ENCODE measurements at places on chromosomes 12 and 14. TPM values are rescaled to one million over a fixed set of nuclear protein-coding genes. Genes with fewer than 3 reads are reported as not detected.

FGF6 gene
- polyA plus RNA-seq = not detected

DNA sequence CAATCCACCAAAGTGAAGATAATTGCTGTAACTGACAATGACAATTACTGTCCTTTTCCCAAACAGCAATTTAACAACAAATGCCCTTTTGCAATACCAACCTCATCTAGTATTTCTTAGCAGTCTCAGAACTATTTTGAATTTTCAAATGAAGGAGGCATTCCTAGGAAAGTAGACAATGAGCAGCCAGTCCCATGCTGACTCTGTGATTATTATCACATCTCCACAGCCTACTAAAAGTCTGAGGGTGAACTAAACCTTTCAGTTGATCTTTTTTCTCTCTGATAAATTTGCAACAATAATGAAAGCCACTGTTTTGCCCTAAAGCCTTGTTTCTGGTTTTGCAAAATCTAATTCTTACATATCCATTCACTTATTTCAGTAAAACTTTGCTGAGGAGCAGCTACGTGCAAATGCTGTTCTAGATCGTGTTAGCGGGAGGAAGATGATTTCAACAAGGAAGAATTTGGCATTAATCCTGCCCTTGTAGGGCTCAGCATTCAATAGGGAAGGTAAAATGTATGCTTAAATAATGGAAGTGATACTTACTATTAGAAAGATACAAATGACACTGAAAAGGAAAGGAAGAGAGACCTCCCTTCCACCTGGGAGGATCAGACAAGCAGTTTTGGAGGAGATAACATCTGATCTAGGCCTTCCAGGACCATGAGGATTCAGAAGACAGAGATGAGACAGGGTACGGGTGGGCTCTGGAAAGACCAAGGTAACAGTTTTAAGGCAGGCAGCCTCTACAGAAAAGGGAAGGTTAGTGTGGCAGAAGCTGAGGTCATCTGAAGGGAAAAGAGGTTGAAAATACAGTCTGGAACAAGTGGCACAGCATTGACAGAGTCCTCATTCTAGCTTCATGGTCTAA is 47.4 kb downstream of the SLC38A1 start:
- no peak for DNase-seq

SLC41A2 gene
- 25.7 TPM for polyA plus RNA-seq

TMEM233 gene
- 0.05 TPM for polyA plus RNA-seq

BORCS5 gene
- 7.3 TPM for polyA plus RNA-seq

DNA sequence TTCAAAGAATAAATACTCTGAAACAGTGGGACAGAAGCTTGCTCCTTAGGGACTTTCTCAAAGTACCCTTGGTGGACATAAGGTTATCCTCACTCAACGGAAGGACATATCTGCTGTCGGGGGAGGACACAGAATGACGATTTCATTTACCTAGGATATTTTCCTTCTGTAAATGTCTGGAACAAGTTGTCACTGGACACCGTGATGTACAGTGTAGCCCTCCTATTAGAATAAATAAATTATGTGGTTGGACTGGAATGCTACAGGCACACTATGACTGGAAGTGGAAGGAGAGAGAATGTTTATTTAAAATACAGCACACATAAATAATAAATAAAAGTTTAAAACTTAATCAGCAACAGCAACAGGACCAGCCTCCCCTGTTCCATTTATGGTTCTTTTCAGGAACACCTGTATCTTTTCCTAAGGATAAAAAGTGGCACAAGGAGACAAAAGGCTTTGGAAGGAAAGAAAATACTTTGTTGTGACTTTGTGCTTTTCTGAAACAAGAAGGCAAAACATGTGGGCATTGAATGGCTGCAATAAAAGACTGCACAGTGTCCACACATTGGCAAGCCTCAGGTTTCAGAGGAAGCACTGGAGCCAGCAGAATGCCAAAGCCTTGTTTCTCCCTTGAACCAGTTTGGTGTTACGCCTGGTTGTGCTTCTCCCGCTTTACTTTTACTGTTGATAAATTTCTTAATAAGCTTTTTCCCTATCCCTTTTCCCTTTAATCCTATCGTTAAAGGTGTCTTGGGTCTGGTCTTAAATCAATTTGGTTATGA is 36.8 kb downstream of the FGD4 start:
- DNase-seq = no peak

TM7SF3 gene
- polyA plus RNA-seq = 35.0 TPM

METTL17 gene
- polyA plus RNA-seq = 35.9 TPM

GRCh38 chr12:98955284-98955683 is 310.2 kb downstream of the APAF1 start:
- no peak for DNase-seq

- no peak for DNase-seq
Observed at GRCh38 chr12:65728455-65728847, 95.8 kb upstream of the HMGA2 start.

GRCh38 chr14:45177076-45177475 is 41.3 kb downstream of the FANCM start:
- DNase-seq = no peak

DNA sequence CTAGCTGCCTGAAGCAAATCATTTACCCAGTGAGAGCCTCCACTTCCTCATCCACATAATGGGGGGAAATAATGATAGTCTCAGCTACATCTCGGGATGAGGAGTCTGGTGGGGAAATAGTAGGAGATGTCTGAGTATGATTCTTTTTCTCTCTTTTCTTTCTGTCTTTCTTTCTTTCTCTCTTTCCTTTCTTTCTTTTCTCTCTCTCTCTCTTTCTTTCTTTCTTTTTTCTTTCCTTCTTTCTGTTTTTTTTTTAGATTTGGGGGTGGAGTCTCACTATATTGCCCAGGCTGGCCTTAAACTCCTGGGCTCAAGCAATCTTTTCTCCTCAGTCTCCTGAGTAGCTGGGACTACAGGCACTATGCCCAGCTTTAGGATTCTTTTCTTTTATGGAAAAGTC is 12.8 kb downstream of the HOXC4 start:
- no peak for DNase-seq

TPH2 gene
- polyA plus RNA-seq = not detected

- DNase-seq = no peak
Observed at GRCh38 chr14:41868396-41868795, 261.7 kb downstream of the LRFN5 start.

ASCL1 gene
- polyA plus RNA-seq = not detected

SMCO2 gene
- polyA plus RNA-seq = not detected

DNA sequence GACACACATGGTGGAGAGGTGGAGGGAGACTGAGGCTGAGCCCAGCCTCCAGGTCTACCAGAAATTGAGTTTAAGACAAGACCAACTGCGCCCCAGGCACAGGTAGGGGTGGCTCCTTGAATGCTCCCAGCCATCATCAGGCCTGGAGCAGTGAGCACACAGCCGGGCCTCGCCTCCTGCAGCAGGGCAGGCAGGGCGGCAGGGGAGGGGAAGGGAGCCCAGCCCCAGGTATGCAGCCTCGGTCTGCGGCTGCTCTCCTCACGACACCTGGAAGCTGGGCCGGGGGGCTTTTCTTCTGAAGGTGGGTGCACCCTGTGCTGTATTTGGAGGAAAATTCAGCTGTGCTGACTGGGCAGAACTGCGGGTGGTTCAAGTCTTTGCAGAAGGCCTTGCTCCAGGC is 29.5 kb upstream of the TDRD9 start:
- no peak for DNase-seq

DNA sequence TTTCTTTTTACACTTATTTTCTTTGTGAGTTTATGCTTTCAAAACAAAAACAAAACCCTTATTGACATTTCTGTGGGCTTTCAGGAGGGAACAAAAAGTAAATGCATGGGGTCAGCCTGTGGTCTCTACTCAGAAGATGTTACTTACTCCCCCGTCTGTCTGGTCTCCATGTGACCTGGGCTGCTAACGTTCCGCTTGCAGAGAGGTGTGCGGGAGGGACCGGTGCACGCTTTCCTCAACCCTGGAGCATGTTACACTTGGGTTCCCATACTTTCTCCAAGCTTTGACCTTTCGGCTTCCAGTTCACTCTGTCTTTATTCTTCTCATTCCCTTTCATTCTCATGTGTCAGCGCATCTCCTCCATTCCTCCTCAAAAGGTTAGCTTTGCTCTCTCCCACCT is 36.5 kb downstream of the ZC3H14 start:
- DNase-seq = no peak

SERPINA5 gene
- 37.0 TPM for polyA plus RNA-seq

KLHDC1 gene
- 0.36 TPM for polyA plus RNA-seq

DNA sequence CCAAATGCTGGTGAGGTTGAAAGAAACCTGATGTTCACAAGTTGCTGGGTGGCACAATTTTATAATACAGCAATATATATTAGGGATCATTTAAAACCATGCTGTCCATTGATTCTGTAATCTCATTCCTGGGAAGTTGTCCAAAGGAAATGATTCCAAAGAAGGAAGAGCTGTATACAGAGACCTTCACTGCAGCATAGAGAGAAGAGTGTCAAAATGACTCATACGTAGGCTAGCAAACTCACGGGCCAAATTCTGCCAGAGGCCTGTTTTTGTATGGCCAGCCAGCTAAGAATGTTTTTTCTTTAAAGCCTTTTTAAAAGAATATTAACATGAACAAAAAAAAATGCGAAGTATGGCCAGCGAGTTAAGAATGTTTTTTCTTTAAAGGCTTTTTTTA is 69.2 kb upstream of the MED13L start:
- no peak for DNase-seq

DNA sequence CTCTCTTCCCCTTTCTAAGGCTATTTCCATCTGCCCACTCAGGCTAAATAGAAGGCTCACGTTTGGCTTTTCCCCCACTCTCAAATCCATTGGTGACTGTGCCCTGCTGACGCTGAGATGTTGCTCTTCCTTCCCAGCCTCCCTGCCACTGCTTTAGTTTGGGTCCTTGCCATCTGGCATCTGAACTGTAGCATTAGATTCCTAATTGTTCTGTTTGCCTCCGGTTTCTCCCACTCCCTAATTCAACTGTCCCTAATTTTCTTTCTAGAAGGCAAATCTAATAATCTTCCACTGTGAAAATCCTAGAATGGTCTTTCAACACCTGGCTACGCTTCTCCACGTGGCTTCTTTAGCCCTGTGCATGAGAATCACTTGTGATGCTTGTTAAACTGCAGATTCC is 37.6 kb upstream of the SMOC1 start:
- DNase-seq = no peak

DNA sequence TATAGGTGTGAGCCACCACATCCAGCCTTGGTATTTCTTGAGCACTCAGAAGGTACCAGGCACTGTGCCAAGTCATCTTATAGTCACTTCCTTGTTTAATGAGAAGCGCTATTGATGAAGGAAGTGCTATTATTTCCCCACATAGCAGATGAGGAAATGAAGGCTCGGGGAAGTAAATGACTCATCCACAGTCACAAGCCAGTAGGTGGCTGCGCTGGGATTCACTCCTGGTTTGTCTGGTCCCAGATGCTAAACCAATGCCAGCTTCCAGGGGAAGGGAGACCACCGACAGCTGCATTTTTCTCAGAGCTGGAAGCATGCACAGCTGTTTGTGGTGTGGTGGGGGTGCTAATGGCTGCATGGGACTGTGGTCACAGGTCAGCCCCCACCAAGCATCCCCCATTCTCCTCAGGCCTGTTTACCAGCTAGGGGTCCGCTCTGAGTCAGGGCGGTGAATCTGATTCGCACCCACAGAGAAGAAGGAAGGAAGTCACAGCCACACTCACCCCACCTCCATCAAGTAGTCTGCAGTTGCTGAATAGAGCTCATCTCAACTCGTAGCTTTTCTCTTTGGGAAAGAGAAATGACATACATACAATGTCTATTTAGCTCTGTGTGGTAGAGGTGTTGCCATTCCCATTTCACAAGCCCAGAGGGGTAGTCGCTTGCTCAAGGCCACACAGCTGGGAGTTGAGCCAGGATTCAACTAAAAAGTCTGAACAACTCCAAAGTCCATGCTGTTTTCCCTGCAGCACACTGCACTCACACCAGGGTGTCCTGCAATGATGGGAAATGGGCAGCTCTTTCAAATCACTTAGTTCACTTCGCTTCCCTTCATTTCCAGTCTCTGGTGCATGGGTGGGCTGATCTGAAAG is 6.3 kb upstream of the LTBP2 start:
- DNase-seq = no peak

DNA sequence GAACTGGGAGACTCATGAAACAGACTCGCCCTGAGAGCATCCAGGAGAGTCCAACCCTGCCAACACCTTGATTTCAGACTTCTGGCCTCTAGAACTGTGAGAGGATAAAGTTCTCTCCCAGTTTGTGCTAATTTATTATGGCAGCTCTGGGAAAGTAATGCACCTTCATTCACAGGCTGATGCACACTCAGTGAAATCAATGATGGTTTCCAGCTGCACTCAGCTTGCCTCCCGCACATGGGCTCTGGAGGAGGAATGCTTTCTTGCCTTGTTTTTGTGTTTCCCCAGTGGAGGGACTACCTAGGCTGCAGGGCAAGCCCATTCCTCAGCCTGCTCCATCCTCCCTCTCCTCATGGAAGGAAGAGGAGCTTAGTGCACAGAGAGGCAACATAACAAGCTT is 45.7 kb downstream of the TMEM132C start:
- DNase-seq = no peak

DNA sequence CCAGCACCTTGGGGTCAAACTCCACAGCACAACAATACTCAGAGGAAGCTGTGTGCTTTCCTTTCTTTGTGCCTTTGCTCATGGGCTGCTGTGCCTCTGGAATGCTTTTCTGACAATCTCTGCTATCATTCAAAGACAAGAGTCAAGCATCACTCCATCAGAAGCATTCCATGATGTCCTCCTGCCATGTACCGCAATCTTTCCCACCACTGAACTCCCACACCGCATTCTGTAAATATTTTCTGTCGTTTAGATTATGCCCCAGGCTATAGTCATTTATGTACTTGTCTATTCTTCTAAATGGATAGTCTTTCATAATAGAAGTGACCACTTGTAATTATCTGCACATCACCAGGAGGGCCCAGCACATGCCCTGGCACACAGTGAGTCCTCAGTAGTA is 327.8 kb downstream of the PDZRN4 start:
- no peak for DNase-seq

CDH24 gene
- polyA plus RNA-seq = not detected

GLIPR1L1 gene
- polyA plus RNA-seq = not detected

LRRK2 gene
- polyA plus RNA-seq = 2.9 TPM

LRP10 gene
- 61.7 TPM for polyA plus RNA-seq

DNA sequence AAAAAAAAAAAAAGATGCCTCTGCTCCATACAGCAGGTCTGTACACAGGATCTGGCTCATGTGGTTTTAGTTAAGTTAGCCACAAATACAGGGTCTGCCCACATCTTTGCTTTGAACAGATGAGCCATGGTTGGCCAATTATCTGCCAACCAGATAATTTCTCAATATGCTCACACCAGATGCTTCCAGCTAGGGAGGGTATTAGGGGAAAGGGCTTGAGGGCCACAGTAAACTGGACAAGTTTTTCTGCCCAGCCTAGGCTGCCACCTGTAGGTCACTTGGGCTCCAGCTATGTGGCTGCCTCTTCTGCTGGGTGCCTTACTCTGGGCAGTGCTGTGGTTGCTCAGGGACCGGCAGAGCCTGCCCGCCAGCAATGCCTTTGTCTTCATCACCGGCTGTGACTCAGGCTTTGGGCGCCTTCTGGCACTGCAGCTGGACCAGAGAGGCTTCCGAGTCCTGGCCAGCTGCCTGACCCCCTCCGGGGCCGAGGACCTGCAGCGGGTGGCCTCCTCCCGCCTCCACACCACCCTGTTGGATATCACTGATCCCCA is 776 bp downstream of the RDH5 start:
- no peak for DNase-seq

- no peak for DNase-seq
Observed at GRCh38 chr14:33452995-33453394, 497.9 kb downstream of the EGLN3 start.

GRCh38 chr12:105032703-105033357 is 46.7 kb downstream of the NOPCHAP1 start:
- no peak for DNase-seq

TAS2R31 gene
- not detected for polyA plus RNA-seq

- DNase-seq = no peak
Observed at GRCh38 chr14:23492618-23493272, 23.2 kb downstream of the NGDN start.

All from liver (tissue), 10 donors.